ENCODE measurements at places on chromosomes 5 and 9.

GRCh38 chr9:133661846-133662540 is 25.8 kb downstream of the DBH start:
- DNase-seq, result no peak

GRCh38 chr5:40717281-40717680 is 37.6 kb downstream of the PTGER4 start:
- no peak for DNase-seq

DNA sequence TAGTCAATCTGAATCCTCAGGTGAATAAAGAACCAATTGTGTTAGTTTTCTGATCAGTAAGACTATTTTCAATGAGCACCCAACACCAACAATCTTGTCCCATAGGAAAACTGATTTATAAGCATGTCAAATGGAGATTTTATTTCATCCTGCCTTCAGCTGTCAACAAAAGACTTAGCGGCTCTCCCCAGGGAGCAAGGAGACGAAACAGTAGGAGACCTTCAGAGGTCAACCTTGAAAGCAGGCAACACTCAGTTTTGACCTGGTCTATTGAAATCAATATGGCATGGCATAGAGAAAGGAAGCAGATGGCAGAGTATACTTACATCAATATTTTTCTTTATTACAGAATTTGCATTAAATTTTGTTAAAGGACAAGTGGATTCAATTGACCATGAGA is 34.1 kb downstream of the ZNF622 start:
- DNase-seq, result no peak

DNA sequence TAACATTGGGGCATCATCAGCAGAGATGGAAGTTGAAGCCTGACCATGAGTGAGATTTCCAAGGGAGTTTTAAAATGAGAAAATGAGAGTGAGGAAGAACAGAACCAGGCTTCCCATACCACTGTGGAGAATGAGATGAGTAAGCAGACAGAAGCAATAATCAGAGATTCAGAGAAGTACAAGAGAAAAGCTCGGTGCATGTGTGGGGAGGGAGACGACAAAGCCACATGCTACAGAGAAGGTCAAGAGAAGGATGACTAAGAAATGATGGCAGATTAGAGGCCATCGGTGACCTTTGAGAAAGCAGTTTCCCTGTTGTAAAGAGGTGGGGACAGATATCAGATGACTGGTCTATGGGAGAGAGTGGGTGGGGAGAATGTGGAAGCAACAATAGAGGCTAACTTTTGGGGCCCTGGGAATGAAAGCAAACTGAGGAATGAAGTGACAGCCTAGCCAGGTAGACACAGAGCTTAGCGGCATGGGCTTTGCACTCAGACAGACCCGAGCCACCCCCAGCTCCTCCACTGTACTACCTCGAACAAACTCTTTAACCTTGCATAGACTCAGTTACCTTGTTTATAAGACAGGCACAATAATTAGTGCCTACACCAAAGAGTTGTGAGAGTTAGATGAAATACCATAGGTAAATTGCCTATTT is 207.7 kb downstream of the PIK3R1 start:
- no peak for DNase-seq

- peak; percentile 39 for DNase-seq
Observed at GRCh38 chr9:126703002-126703865, 89.5 kb downstream of the LMX1B start.

DNA sequence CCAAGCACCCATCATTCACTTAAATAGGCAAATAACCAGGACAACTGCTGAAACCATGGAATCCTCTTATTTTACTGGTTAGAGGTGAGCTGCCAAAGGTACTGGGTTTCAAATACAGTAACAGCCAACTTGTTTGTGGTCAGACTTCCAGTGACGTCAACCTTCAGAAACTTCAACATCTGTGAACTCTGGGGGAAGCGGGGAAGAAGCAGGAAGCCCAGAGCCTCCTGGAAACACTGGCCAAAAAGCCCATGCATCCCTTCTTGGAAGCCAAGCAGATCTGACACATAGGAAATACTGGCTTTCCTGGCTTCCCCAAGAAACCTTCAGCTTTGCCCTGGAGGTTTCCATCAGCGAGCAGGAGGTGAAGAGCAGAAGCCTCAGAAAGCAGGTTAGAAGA is 4.9 kb upstream of the FRRS1L start:
- DNase-seq, result no peak

- DNase-seq, result no peak
Observed at GRCh38 chr5:28084069-28084468, 1045.7 kb upstream of the CDH9 start.

DNA sequence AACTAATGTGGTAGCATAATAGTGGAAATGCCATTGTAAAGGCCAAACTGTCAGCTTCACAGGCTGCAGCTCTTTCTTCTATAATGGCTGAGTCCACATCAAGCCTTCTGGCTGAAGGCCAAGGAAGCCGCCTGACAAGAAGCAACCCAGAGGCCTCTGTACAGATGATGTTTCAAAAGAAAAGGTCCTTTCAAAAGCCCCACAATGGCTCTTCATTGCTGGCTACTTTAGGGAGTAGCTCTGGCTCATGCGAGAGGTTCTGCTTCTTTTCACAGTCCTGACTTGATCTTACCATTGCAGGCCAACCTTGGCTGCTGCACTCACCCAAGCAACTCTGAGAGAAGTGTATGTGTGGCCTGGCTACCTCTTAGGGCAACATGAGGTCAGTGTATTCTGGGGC is 54.5 kb upstream of the EQTN start:
- no peak for DNase-seq

- no peak for DNase-seq
Observed at GRCh38 chr5:125465703-125466102, 719.3 kb upstream of the ZNF608 start.
